Activated CD8-positive, alpha-beta T cell treated with anti-CD3 and anti-CD28 coated beads, Interleukin-2, amount 10 ng/mL, durations not matched to agents 7 days and 5 days (primary cell): ENCODE measurements at places on chromosomes 11 and 22.

GRCh38 chr22:30408388-30409102 is 11.7 kb downstream of the SEC14L2 start:
- no peak for DNase-seq

- DNase-seq: no peak
Measured at GRCh38 chr11:115345361-115345760, 158.9 kb downstream of the CADM1 start.

DNA sequence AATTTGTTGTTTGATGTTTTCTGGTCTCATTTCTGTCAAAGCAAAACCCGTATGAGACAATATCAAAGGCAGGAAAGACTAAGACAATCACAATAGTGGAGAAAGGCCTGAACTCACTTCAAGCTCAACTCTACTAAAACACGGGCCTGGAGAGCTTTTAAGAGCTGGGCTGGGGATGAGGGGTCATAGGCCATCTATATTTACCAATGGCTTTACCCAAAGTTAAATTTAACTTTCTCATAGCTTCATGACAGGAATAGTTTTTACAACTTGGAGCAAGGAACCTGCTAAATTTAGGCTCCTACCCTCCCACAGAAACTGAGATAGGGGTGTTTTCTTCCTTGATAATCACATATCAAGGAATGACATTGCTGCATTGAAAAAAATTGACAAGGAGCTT is 223.4 kb upstream of the CHORDC1 start:
- no peak for DNase-seq

DNA sequence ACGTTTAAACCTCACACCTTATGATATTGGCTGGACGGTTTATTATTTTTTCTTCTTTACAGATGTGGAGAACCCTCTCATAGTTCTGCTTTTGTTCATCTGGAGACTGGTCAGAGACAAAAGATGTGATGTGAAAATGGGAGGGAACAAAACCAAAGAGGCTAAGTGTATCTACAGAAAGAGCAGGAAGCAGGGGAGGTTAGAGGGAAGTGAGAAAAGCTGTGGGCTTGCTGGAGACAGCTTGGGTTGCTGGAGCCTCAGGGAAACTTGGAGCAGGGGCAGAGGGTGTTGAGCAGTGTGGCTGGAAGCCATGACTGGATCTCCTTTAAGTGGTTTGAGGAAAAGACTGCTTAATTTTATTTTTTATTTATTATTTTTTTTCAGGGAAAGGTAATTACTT is 79.0 kb upstream of the SNX19 start:
- no peak for DNase-seq

DNA sequence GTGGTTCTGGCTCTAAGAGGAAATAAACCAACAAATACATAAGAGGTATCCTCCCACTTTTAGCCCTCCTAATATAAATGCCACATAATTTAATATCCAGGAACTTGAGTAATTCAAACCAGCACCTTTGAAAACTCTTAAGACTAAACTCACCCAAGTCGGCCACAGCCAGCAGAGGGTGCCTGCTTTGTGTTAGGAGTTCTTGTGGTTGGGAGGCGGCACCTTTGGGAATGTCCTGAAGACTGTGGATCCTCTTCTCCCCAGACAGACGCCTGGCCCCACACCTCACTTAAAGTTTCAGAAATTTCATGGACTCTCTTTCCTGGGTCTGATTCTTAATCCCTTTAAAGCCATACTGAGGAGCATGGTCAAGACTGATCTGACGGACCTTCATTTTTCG is 169.0 kb downstream of the TBC1D22A start:
- DNase-seq: no peak

DNA sequence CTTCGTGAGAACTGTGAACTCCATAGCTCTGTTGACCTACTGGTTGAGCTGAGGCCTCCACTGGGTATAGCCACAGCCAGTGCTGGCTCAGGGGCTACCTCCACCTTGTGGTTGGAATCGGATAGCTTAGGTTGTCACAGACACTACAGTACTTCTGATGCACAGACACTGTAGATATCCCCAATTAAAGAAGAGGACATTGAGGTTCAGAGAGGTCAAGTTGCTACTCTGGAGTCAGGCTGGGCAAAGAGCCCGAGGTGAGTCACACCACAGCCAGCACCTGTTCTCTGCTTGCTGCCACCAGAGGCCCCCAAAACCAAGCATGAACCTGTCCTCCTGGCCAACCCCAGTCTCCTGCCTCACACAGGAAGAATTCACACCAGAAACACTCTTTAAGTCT is 5.4 kb downstream of the UFD1 start:
- DNase-seq: no peak

DNA sequence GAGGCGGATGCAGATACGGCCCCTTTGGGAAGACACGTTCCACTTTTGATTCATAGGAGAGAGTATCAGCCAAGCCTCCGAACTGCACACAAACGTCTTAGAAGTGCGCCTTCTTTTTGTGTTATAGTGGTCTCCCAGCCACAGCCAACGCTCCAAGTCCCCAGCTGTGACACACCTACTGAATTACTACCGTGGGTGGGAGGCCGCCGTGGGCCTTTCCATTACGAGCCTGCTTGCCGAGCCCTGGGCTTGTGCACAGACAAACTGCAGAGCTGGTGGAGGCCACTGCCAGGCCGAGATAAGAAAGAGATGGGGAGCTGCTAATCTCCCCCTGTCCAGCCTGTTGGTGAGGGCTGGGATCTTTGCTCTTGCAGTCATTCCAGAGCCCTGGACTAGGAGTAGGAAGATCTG is 761 bp downstream of the HMBS start:
- no peak for DNase-seq

GRCh38 chr22:17258015-17258787 is 39.0 kb upstream of the ADA2 start:
- DNase-seq: peak; percentile 82
